ENCODE measurements at places on chromosomes 3 and 15. TPM values are rescaled to one million over a fixed set of nuclear protein-coding genes. Genes with fewer than 3 reads are reported as not detected.
A peak's percentile ranks its signal among the peaks of the same experiment; 100 is the strongest.

- no peak for DNase-seq
Observed at GRCh38 chr15:68197170-68197492, 8.0 kb downstream of the CALML4 start.

GRCh38 chr3:167780214-167780883 lies 44.8 kb downstream of the SERPINI1 start:
- no peak for DNase-seq

DNA sequence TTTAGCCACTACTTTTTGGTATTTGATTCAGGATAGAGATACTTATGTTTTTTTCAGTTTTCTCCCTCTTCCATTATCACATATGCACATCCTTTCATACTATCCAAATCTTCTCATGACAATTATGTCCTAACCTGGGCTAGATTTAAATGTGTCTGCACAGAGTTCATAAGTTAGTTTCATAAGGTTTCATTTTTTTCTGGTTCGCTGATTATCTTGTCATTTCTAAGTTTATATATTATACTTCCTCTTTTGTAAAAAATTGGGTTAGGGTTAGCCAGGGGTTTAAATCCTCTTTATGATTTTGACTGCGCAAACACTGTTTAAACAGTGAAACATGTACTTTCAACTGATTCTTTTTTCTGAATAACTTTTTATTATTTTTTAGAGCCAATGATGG lies 148.6 kb downstream of the SST start:
- no peak for DNase-seq

DNA sequence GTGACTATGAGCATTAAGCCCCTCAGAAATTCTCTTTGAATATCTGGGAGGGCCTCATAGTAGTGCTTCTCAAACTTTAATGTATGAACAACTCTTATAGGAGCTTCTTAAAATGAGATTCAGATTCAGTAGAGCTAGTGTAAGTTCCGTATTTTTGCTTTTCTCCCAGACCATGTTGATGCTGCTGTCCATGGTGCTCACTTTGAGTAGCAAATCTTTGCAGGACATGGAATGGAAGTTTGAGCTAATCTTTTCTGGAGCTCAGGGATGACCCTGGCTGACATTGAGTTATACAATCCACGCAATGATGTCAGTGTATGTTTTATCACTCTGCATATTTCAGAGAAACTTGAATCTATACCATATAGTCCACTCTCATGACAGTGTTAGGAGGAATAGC lies 134.2 kb downstream of the OTOL1 start:
- DNase-seq: no peak

DNA sequence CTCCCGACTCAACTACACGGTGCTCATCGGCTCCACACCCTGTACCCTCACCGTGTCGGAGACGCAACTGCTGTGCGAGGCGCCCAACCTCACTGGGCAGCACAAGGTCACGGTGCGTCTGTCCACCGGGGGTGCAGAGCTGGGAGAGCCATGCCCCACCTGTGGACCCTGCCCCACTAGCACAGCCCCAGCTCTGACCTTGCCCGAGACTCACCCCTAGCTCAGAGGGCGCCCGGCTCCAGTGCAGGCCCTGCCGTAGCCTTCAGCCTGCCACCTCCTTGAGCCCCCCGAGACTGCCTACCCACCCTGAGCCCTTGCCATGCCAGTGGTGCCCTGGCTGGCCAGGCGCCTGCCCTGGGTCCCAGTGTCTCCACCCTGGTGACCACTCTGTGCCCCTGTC lies 34.9 kb downstream of the PLXNA1 start:
- no peak for DNase-seq

- no peak for DNase-seq
Observed at GRCh38 chr15:74837482-74838136, 5.3 kb downstream of the ULK3 start.

TNNC1 gene
- total RNA-seq: 12.4 TPM

DNA sequence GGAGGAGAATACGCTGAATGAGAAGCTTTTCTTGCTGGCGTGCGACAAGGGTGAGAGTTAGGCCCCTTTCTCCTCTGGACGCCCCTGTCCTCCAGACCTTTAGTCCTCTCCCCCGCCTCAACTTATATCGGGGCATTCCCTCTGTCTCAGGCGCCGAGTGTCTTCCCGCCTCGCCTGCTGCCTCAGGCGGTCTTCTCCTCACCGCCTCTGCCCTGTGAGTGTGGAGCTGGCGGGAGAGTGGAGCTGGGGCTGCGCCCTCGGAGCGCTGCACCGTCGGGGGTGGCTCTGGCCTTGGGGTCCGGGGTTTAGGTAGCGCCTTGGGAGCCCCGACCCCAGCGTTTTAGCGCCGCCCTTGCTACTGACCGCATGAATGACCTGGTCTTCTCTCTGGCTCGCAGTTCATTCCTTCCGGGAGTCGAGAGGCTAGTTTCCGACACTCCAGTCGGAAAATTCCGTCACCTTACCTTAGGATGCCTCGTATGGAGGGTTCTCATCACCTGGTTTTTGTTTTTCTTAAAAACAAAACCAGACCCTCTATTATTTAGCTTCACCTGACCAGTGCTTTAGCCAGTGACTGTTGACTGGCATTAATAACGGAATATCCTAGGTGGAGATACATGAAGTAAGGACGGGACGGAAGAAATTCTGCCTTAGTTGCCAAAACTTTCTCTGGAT lies 985 bp downstream of the TRPC1 start:
- peak; percentile 6 for DNase-seq

GABRA5 gene
- 5.9 TPM for total RNA-seq

- DNase-seq: no peak
Observed at GRCh38 chr3:46953234-46954010, 23.1 kb downstream of the CCDC12 start.

DNA sequence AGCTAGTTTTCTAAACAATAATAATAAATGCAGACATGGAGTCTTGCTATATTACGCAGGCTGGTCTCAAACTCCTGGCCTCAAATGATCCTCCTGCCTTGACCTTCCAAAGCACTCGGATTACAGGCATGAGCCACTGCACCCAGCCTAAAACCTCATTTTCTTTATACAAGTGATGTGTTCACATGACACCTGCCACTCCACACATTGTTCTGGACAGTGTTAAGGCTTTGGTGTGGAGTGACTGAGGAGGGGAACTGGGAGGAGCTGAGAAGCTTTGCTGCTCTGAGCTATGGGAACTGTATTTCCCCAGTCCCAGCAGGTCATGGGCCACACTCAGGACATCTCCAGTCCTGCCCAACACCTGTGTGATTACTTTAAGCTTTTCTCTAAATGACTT lies 380.0 kb downstream of the LRTM1 start:
- DNase-seq: no peak

ACTC1 gene
- 860 TPM for total RNA-seq

CTXN2 gene
- not detected for total RNA-seq

DNA sequence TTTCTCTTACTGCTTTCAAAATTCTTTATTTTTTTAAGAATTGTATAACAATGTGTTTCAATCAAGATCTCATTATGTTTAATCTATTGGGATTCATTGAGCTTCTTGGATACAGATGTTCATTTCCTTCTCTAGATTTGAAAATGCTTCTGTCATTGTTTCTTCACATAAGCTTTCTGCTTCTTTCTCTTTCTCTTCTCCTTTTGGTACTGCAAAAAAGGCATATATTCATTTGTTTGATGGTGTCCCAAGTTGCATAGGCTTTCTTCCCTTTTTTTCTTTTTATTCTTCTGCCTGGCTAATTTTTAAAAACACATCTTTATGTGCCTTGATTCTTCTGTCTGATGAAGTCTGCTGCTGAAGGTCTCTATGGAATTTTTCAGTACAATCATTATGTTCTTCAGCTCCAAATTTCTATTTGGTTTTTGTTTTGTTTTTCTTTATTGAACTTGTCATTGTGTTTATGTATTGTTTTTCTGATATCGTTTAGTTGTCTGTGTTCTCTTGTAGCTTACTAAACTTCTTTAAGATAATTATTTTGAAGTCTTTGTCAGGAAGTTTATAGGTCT lies 88.9 kb downstream of the DTWD1 start:
- DNase-seq: no peak

GRCh38 chr3:161358488-161358887 lies 12.8 kb downstream of the SPTSSB start:
- DNase-seq: no peak

NR2E3 gene
- not detected for total RNA-seq

- peak; percentile 30 for DNase-seq
Observed at GRCh38 chr15:77019521-77020331, 24.8 kb downstream of the PSTPIP1 start.

DNA sequence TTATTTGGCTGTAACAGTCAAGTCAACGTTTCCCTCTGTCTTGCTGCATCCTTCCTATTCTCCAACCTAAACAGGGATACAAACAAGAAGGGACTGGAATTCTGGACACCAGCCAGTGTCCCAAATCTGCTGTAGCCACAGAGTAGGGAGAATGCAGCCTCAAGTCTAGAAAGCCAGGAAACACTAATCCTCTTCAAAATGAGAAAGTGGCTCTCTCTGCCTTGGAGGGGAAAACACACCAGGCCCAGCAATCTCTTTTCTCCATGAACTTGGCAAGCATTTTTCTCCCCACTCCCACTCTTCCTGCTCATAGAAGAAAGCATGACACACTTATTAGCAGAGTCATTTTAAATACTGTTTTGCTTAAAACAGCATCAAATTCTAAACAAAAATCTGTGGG lies 781.7 kb downstream of the SQOR start:
- DNase-seq: no peak

GRCh38 chr3:195017151-195017550 lies 253.8 kb downstream of the XXYLT1 start:
- no peak for DNase-seq

Data from astrocyte (in vitro differentiated cells and primary cell).